ENCODE measurements at places on chromosomes 12 and 14.

DNA sequence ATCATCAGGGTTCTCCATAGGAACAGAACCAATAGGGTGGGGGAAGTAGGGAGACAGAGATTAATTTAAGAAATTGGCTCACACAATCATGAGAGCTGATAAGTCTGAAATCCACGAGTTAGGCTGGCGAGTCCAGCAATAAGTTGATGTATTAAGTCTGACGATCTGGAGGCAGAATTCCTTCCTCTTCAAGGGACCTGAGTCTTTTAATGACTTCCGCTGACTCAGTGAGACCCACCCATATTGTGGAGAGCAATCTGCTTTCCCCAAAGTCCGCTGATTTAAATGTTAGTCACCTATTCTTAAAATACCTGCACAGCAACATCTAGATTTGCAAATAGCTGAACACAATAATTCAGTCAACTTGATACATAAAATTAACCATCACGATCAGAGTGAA is 97.8 kb downstream of the SPTSSA start:
- DNase-seq = no peak

GRCh38 chr12:125402874-125403789 is 337.9 kb downstream of the AACS start:
- peak; percentile 2 for DNase-seq

DNA sequence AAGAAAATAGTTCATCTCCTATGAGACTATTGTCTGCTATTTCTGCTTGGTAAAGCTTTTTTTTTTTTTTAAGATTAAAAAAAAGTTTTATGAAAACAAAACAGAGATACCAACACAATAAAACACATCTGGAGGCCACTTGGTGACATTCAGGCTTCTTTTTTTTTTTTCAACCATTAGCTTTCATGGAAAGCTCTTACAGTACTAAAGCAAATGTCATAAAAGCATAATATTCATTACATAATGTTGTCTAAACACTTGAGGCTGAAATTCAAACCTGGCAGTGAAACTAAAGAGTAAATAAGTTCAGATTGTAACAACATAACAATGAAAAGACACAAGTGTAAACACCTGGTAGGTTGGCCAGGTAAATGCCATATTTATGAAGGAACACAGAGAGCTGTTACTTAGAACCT is 14.7 kb downstream of the PRICKLE1 start:
- DNase-seq = no peak

DNA sequence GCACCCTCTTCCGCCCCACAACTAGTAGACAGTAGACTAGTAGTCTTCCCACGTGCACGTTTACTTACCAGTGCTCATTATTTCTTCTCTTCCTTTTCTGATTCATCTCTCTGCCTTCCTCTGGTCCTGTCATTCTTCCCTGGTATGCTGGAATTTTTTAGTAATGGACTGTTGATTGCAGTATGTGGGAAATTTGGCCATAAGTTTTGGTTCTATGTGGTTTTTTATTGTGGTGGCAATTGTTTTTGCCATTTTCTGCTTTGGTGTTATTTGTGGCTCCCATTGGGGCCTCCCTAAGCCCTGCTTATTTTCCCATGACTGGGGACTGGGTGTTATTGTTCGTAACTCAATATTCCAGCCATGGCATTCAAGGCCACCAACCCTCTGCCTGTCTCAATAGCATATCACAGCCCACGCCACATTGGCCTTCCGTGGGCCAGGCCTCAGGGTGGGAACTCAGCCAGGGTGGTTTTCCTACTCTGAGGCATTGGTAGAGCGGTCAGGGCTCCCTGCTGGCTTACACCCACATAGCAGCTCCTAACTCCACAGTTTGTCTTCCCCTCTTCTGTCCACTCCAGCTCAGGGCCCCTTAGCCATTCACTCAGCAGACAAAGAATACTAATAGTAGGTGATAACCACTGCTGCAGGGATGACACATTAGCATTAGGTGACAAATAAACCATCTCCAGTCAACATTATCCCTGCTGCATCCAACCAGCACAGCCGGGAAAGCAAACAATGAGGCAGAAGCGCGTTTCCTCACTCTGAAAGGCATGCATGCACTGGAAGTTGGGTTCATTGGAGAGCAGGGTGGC is 321.5 kb downstream of the CACNA1C start:
- peak; percentile 51 for DNase-seq

DNA sequence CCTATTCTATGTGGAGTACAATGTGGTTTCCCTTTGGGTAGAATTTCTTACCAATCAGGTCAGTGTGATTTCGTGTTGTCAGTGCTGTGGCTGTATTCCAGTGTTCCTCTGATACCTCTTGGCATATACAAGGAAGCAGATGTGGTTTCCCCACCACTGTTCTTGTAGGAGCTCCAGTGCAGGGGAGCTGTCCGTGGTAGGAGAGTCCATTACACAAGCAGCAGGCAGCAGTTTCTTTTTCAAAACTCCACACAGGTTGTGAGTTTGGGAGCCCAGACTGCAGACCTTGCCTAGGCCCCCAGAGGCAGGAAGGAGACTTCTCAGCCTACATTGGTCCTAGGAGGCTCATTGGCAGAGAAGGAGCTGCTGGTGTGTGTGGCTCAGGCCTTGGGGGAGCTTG is 452.8 kb downstream of the AACS start:
- DNase-seq = no peak

DNA sequence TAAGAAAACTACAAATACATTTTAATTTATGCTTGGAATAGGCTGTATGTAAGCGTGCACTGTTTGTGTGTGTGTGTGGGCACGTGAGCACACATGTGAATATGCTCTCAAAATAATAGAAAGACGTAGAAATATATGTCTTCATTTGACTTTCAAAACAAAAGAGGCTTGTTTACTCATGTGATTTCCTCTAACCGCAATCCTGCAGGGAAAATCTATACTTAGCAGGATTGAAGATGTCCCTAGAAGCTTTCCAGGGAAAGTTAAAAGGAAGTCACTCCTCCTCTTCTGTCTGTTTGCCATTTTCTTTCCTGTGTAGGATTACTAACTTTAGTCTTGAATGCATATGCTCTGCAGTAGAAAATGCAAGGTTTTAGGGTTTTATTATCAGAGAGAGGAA is 404.7 kb downstream of the MDGA2 start:
- DNase-seq = no peak

DNA sequence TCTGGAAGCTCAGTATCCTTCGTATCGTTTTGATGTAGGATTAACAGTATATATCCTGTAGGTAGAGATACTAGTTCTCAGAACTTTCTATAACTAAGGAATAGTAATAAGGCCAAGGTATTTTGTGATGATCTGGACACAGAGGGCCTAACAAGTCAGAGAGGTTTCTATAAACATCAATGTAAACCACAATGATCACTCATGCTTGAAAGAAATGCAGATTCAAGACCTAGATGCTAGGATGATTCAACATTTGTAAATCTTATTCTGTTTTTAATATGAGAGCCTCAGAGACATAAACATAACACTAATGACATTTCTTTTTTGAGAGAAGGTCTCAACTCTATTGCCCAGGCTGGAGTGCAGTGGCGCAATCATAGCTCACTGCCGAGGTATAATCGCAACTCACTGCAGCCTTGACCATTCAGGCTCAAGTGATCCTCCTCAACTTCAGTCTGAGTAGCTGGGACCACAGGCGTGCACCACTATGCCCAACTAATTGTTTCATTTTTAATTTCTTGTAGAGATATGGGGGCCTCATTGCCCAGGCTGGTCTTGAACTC is 16.2 kb downstream of the SUPT16H start:
- DNase-seq = no peak

GRCh38 chr12:19243551-19243950 is 114.0 kb downstream of the PLEKHA5 start:
- DNase-seq = no peak

DNA sequence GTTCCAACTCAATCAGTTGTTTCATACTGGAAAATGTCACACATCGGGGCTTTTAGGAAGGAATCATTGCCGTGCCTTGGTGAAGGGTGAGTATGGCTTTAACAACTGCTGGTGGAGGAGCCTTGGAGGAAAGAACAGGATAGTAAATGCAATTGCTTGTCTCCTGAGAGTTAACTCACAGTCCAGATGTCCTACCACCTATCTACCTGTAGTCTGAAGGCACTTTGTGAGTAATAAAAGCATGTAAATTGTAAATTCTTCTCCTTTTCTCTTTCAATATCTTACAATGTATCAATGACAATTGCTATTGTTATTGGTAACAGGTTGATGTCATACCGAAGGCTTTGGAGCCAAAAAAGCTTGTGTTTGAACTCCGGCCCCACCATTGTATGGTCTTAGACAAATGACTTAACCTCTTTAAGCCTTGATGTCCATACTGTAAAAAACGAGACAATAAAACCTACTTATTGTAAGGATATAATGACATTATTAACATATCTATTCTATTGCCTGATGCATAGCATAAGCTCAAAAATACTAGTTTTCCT is 397.4 kb downstream of the ADAMTS20 start:
- no peak for DNase-seq

- DNase-seq = no peak
Observed at GRCh38 chr14:75067212-75067611, 2.2 kb upstream of the ZC2HC1C start.

- DNase-seq = no peak
Observed at GRCh38 chr14:63045234-63045611, at the start of gene KCNH5. KCNH5 (minus strand) TSS chr14:63045458; CDS start chr14:63045186, 272 bp downstream.

- no peak for DNase-seq
Observed at GRCh38 chr14:35043046-35043445, 3.0 kb upstream of the FAM177A1 start.

- no peak for DNase-seq
Observed at GRCh38 chr14:57928732-57929131, 62.8 kb upstream of the SLC35F4 start.

Measured in stromal cell of bone marrow (primary cell).